ENCODE measurements at places on chromosomes 11 and 22.

DNA sequence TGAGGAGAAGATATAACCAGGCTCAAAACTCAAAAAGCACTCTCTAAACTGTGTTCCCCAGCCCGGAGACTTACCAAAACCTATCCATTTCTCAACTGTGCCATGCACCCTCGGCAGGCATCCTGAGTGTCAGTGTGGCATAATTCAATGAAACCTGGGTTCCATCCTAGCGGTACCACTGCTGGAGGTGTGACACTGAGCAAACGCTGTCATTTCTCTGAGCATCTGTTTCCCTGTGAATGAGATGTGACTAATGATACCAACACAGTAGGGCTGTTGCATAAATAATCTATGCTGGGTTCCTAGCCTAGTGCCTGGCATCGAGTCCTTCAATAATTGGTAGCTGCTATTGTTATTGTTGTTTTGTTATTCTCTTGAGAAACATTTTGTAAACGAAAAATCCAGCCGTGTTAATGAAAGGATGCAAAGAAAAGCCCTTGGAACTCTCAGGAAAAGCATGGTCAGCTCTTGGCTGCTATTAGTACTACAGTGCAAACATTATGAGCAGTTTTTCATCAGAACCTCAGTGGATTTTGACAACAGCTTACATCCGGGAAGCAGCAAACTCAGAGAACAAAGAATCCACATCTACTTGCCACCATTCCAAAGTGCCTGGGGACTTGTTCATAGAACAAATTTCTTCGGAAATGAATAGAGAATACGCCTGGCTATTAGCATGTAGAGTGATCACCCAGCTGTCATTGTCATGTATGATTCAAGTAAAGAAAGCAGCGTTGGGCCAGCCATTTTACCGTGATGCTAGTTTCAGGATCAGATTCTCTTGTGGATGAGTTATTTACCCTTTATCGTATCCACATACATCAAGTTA is 53.7 kb downstream of the TECTA start:
- no peak for DNase-seq

GRCh38 chr22:17065433-17065832 is 19.4 kb upstream of the IL17RA start:
- DNase-seq: no peak

DNA sequence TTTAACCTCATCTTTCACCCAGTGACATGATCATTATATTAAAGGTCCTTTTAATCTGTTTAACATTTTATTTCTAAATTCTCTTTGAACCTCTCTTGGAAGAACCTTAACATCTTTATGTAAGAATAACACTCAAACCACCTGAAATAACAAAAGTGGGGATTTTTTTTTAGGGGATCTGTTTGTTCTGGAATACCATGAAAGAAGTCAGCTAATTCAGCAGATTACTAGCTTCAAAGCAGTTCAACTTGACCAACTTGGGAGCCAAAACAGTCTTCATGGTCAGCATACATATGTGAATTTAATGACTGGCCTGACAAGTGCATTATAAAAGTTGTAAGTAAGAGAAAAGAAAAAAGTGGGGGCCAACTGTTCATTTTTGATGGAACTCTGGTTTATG is 52.3 kb downstream of the CCDC34 start:
- DNase-seq: no peak

GRCh38 chr11:64695548-64695947 is 27.4 kb downstream of the NRXN2 start:
- no peak for DNase-seq

- no peak for DNase-seq
Measured at GRCh38 chr11:133619397-133619796, 87.1 kb upstream of the OPCML start.

DNA sequence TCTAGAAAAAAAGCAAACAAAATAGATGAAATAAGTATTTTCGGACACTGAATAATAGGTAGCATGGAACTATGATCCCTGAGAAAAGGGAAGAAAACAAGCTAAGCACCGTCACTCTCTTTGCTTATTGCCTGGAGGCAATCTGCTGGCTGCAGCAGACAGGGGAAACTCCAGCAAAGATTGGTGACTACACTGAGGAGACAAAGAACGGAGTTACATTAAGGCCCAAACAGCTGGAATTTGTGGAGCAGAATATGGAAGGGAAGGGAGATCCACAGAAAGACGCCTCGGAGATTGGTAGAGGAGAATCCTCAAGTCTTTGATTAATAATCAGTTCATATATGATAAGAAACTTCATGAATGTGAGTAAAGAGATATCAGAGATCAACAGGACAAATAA is 150.2 kb downstream of the TYR start:
- no peak for DNase-seq

All from stimulated activated CD4-positive, alpha-beta T cell treated with anti-CD3 and anti-CD28 coated beads, Interleukin-1b, Interleukin-23, amount 100 ng/mL, for 1 hour (primary cell).